ENCODE measurements at places on chromosomes 4 and X. TPM values are rescaled to one million over a fixed set of nuclear protein-coding genes. Genes with fewer than 3 reads are reported as not detected.

- no peak overlapping the region for H3K4me3 ChIP-seq
- H3K4me1 ChIP-seq = no peaks in the 10 kb centered on the region
- H3K36me3 ChIP-seq = no peaks in the 10 kb centered on the region
- DNase-seq = no peak
- H3K27ac ChIP-seq = no peak overlapping the region
- H3K27me3 ChIP-seq = no peaks in the 10 kb centered on the region
These were observed 51.1 kb upstream of the UNC5C start for GRCh38 chr4:95599777-95600400.

- H3K36me3 ChIP-seq = no peaks in the 10 kb centered on the region
- no peaks in the 10 kb centered on the region for H3K27me3 ChIP-seq
- no peak overlapping the region for H3K27ac ChIP-seq
- no peak overlapping the region for H3K4me3 ChIP-seq
- H3K4me1 ChIP-seq = no peaks in the 10 kb centered on the region
- no peak for DNase-seq
These were observed 55.5 kb upstream of the S100G start for GRCh38 chrX:16594490-16594889.

DNA sequence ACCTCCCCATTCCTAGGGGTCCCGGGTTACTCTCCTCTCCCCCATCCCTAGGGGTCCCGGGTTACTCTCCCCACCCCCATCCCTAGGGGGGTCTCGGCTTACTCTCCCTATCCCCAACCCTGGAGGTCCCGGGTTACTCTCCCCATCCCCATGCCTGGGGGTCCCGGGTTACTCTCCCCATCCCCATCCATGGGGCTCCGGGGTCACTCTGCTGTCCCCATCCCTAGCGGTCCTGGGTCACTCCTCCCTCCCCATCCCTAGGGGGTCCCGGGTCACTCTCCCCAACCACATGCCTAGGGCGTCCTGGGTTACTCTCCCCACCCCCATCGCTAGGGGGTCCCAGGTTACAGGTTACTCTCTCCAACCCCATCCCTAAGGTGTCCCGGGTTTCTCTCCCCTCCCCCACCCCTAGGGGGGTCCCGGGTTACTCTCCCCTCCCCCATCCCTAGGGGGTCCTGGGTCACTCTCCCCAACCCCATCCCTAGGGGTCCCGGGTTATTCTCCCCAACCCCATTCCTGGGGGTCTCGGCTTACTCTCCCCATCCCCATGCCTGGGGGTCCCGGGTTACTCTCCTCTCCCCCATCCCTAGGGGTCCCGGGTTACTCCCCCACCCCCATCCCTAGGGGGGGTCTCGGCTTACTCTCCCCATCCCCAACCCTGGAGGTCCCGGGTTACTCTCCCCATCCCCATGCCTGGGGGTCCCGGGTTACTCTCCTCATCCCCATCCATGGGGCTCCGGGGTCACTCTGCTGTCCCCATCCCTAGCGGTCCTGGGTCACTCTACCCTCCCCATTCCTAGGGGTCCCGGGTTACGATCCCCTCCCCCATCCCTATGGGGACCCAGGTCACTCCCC, 821 bp downstream of the ASMTL start:
- H3K36me3 ChIP-seq = 0 out of 3 replicates have a peak, but pooled peaks cover 2% of the 10 kb centered on the region
- DNase-seq = no peak
- peak overlapping the region; percentile 94 for H3K4me3 ChIP-seq
- peak overlapping the region; percentile 83 for H3K27ac ChIP-seq

DNA sequence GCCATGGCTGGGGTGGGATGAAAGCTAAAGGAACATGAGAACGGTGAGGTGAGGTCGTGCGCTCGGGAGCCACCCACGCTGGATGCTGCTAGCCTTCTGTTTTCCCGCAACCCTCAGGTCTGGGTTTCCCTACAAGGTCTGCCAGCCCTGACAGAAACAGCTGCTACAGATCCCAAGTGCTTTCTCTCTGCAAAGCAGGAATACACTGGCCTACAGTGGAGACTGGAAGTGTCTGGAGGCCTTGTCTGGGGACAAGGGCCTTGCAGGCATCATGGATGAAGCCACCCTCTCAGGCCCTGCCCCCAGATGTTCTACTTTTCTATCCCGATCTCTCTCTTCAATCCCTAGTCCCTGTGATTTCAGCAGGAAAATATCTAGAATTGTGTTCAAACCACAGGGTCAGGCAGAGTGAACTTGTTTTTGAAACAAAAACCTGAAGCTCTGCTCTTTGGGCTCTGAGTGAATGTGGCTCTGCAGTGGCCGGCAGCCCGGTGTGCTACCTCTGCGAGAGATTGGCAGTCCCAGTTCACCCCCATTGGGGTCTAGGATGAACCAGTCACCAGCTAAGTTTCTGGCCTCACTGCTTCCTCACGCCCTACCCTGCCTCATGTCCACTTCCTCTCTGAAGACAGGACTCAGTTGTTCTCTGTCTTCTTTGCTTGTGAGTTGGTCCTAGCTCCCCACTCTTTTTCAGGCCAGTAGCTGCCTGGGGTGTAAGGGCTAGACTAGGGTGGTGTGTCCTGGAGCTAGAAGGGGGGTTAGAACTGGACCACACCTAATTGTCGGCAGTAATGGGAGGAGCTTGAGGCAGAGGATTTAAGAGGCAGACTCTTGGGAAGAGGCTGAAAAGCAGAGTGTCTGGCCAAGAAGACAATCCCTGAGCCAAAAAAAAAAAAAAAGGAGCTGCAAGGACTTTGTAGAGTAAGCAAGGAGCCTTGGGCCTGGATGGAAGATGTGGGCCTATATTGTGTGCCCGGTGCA, 89.6 kb downstream of the RTL5 start:
- no peak overlapping the region for H3K4me3 ChIP-seq
- H3K4me1 ChIP-seq = no peaks in the 10 kb centered on the region
- H3K27me3 ChIP-seq = peaks cover 2% of the 10 kb centered on the region
- DNase-seq = no peak
- no peaks in the 10 kb centered on the region for H3K36me3 ChIP-seq

DNA sequence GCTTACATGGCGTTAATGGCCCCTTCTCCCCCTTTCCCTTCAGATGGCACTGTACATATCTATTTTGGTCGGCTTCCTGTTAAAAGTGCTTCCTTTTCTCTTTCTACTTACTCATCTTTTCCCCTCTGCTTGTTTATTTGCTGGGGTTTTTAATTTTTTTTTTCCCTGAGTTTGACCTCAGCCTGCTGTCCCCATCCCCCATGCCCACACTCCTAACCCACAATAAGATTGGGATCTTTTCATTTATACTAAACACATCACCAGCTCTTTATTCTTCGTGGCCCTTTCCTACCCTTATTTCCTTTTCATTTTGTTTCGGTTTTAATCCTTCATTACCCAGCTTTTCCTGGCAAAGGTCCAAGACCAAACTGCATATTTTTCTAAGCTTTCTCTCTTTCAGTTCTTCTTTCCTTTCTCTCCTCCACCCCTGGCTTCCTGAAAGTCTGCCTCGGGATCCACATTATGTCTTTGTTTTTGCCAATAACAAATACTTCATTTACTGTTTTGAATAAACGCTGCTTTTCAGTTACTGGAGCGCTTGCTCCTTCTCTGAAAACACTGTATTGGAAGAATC, 152.0 kb upstream of the USP9X start:
- H3K4me1 ChIP-seq = peaks cover 13% of the 10 kb centered on the region
- H3K36me3 ChIP-seq = no peaks in the 10 kb centered on the region
- DNase-seq = peak; percentile 11
- peak overlapping the region; percentile 21 for H3K4me3 ChIP-seq
- no peaks in the 10 kb centered on the region for H3K27me3 ChIP-seq
- peak overlapping the region; percentile 78 for H3K27ac ChIP-seq

DNA sequence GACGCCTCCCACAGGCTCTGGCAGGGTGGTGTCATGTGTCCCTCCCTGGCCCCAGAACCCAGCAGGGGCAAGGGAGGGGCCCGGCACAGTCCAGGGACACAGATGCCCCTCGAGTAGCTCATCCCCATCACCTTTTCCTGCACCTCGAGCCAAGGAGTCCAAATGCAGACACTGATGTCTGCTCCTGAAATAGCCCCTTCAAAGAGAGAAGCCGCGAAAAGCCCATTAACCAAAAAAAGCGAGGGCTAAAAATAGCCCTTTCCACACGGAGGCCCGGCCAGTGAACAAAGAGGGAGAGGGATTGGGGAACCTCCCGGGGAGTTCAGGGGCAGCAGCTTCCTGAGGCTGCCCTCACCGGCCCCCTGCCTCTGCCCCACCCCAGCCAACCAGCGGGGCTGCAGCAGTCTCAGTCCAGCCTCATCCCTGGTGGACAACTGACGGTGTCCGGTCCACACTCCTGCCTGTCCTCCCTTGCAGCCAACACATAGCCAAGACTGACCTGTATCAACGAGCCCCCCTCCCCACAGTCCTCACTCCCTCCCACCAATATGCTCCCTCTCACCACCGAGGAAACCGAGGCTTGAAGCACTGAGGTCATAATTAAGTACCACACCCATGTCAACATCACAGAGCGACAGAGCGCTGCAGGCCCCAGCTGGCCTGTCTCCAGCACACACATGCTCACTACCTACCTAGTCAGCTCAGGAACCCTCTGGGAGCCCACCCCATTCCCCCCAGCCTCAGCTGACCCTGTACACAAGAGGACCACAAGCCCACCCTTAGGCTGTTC, 23.9 kb downstream of the WDR1 start:
- no peak for DNase-seq
- H3K27me3 ChIP-seq = no peaks in the 10 kb centered on the region
- no peak overlapping the region for H3K4me3 ChIP-seq
- peaks cover 100% of the 10 kb centered on the region for H3K36me3 ChIP-seq
- peaks cover 12% of the 10 kb centered on the region for H3K4me1 ChIP-seq
- H3K27ac ChIP-seq = no peak overlapping the region

- H3K36me3 ChIP-seq = no peaks in the 10 kb centered on the region
- H3K4me3 ChIP-seq = no peak overlapping the region
- DNase-seq = no peak
- no peaks in the 10 kb centered on the region for H3K27me3 ChIP-seq
- no peak overlapping the region for H3K27ac ChIP-seq
- no peaks in the 10 kb centered on the region for H3K4me1 ChIP-seq
These were observed 92.4 kb downstream of the HPGD start for GRCh38 chr4:174429701-174430410.

GRCh38 chrX:103730147-103730795, 19.6 kb downstream of the TMEM31 start:
- H3K27ac ChIP-seq = no peak overlapping the region
- no peaks in the 10 kb centered on the region for H3K36me3 ChIP-seq
- no peaks in the 10 kb centered on the region for H3K4me1 ChIP-seq
- no peak overlapping the region for H3K4me3 ChIP-seq
- H3K27me3 ChIP-seq = peaks cover 48% of the 10 kb centered on the region

DNA sequence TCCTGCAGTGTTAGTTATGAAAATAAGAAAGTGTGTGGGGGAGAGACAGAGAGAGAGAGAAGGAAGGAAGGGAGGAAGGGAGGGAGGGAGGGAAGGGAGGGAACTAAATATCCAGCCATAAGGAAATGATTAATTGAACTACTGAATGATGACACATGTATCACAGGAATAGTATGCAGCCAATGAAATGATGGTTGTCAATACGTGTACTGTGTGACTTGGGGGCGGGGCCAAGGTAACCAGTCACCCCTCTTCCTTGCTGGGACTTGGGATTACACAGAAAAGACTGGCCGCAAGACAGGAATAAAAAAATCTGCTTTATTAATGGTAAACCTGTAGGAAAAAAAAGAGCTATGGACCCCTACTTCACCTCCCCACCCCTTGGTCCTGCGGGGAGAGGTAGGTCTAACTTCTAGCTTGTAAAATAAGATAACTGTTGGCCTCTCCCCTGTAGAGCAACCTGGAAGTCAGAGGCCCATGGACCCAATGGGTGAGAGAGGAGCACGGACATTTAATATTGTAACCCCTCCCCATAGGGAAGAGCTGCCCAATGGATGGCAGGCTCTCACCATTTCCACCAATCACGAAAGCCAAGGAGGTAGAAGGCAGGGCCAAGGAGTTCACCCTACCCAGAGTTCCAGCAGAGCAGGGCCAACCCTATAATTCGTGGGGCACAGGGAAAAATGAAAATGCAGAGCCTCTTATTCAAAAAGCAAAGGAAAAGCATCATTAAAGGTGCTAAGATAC, 7.4 kb downstream of the PPP2R2C start:
- DNase-seq = peak; percentile 62
- H3K27ac ChIP-seq = no peak overlapping the region
- peaks cover 22% of the 10 kb centered on the region for H3K27me3 ChIP-seq
- H3K4me1 ChIP-seq = no peaks in the 10 kb centered on the region
- no peaks in the 10 kb centered on the region for H3K36me3 ChIP-seq

GRCh38 chr4:42018451-42018850, 28.1 kb downstream of the SLC30A9 start:
- H3K4me1 ChIP-seq = no peaks in the 10 kb centered on the region
- peaks cover 31% of the 10 kb centered on the region for H3K36me3 ChIP-seq
- no peak overlapping the region for H3K27ac ChIP-seq
- no peak overlapping the region for H3K4me3 ChIP-seq
- DNase-seq = no peak

DNA sequence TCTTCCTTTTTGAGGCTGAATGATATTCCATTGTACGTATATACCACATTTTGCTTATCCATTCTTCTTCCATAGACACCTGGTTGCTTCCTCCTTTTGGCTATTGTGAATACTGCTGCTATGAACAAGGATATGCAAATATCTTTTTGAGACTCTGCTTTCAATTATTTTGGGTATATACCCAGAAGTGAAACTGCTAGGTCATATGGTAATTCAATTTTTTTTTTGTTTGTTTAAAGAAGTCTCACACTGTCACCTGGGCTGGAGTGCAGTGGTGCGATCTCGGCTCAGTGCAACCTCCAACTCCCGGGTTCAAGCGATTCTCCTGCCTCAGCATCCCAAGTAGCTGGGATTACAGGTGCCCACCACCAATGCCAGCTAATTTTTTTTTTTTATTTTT, 75.3 kb downstream of the METTL14 start:
- no peaks in the 10 kb centered on the region for H3K4me1 ChIP-seq
- DNase-seq = no peak
- peaks cover 28% of the 10 kb centered on the region for H3K36me3 ChIP-seq
- H3K27me3 ChIP-seq = no peaks in the 10 kb centered on the region
- no peak overlapping the region for H3K27ac ChIP-seq

DNA sequence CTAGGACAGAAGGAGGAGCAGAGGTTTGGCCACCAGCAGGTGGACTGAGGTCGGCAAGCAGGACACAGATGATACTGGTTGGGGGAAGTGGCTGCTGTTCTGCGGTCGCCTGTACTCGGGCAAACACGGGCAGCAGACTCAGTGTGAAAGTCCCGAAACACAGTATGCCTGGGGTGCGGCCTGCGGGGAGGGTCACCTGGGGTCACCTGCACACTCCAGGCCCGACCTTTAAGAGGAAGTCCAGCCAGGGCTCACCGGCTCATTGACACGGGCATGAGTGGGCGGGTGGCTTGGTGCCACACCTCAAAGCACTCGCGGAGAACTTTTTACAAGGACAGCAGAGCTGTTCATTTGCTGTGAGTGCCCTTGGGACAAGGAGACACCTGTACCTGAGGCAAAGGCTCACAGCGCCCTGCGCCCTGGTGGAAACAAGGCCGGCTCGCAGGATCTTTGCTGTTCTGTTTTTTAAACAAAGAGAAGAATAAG, 71.5 kb upstream of the MXD4 start:
- no peak for DNase-seq
- no peak overlapping the region for H3K27ac ChIP-seq
- H3K36me3 ChIP-seq = peaks cover 33% of the 10 kb centered on the region
- no peaks in the 10 kb centered on the region for H3K27me3 ChIP-seq

- no peaks in the 10 kb centered on the region for H3K4me1 ChIP-seq
- no peak for DNase-seq
- H3K27ac ChIP-seq = no peak overlapping the region
- no peaks in the 10 kb centered on the region for H3K36me3 ChIP-seq
- no peaks in the 10 kb centered on the region for H3K27me3 ChIP-seq
- no peak overlapping the region for H3K4me3 ChIP-seq
These were observed 26.7 kb downstream of the OTC start for GRCh38 chrX:38379088-38379487.

Gene MAGED4
- total RNA-seq = not detected

Gene RHOH
- total RNA-seq = 26.3 TPM

Gene ZIC3
- not detected for total RNA-seq

Gene SYTL5
- total RNA-seq = 0.09 TPM

Gene ANAPC4
- total RNA-seq = 29.6 TPM

Gene PHF8
- total RNA-seq = 25.5 TPM

Gene PDGFC
- total RNA-seq = 0.20 TPM

Measured in K562 (cell line).